Neural progenitor cell (in vitro differentiated cells): ENCODE measurements at places on chromosomes 4 and X. TPM values are rescaled to one million over a fixed set of nuclear protein-coding genes. Genes with fewer than 3 reads are reported as not detected.

GRCh38 chr4:81512001-81512756 is 40.5 kb upstream of the RASGEF1B start:
- DNase-seq = no peak

GRCh38 chr4:151153585-151153984 is 54.2 kb downstream of the RPS3A start:
- DNase-seq = no peak

RHOXF1 gene
- not detected in 2 replicates for total RNA-seq

DMP1 gene
- total RNA-seq = not detected in 2 replicates

ACSL4 gene
- 53.6 and 87.3 TPM in 2 replicates for total RNA-seq

FGF2 gene
- total RNA-seq = 27.7 and 43.8 TPM in 2 replicates

ADAM29 gene
- total RNA-seq = 0.40 TPM in 1 of 2 replicates, not detected in the other

NLGN4X gene
- total RNA-seq = 10.1 and 17.6 TPM in 2 replicates
